ENCODE measurements at places on chromosomes 6 and 20.

DNA sequence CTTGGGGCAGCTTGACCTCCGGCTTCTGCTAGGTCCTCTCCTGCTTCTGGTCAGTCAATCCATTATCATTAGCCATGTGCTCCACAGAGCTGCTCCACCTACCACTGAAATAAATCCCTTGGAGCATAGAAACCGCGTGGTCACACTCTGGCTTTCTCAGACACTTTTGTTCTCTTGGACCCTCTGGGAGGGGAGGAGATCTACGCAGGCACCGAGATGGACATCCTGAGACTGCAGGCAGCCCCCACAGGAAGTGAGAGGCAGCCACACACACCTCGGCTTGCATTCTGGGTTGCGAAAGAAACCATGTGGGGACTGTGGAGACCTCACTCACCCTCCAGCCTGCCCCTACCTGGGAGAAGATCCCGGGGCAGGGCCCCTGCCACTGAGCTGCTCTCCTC, 79.5 kb downstream of the FYN start:
- no peak for DNase-seq

GRCh38 chr6:12717356-12717755, 789 bp downstream of the PHACTR1 start:
- peak; percentile 75 for DNase-seq

DNA sequence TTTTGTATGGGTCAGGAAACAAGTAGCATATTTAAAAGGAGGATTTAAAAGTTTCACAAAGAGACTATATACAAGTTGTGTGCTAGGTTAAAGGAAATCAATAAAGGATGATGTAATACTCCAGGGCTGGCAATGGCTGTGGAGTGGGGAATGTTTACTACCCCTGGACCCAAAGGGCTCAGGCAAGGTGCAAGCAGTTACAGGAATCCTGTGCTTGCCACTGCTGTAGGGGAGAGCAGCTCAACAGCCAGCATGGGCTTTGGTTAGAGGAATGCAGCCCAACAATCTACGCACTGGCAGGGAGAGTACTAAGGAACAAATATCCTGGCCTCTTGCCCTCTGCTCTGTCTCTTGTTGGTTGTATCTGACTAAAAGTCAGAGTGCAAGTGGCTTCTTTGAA, 1642.2 kb downstream of the KHDRBS2 start:
- DNase-seq = no peak

DNA sequence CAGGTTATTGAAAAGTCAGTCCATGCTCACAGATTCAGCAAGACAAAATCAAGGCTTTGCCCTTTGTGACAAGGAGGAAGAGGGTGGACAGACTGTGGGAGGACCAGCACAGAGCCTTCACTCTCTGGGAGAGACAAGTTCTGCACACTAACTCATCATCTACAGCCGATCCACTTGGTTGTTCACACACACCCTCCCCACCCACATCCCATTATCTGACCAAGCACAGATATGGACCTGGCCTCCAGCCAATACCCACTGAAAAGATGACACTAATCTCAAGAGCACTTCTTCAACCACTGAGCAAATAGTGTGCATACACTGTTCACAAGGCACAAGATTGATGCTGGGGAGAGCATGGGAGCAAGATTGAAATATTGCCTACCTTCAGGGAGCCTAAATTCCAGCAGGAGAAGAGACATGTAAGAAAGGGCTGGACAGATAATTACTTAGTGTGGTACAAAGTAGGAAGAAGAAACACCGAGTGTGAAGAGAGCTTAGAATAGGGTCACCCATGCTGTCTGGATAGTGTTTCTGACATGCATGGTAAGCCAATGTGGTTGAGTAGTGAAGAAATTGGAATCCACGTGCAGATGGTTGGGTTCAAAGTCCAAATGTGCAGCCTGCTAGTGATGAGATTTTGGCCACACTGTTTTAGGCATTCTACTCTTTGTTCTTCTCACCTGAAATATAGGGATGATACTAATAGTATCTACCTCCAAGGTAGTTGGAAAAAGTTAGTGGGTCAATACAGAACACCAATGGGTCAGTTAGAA, 21.7 kb upstream of the IL17A start:
- DNase-seq = no peak

DNA sequence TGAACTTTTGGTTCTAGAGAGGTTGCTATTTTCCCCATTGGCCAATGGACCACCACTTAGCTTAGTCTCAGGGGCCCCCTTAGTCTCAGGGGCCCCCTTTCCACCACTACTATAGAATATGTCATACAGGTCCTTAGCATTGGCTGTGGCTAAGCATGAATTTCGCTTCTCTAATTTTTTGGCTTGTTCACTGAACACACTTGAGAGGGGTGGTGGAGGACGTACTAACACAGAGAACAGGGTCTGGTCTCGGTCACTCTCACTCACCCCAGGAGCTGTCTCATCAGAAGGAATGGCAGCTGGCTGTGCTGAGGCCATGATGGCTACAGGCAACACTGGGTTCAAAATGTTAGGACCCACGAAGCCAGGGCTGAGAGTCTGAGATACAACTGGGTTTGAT, 30.3 kb downstream of the ZNF318 start:
- DNase-seq = no peak

- DNase-seq = no peak
These were observed 93.1 kb upstream of the TAB2 start for GRCh38 chr6:149224399-149224798.

DNA sequence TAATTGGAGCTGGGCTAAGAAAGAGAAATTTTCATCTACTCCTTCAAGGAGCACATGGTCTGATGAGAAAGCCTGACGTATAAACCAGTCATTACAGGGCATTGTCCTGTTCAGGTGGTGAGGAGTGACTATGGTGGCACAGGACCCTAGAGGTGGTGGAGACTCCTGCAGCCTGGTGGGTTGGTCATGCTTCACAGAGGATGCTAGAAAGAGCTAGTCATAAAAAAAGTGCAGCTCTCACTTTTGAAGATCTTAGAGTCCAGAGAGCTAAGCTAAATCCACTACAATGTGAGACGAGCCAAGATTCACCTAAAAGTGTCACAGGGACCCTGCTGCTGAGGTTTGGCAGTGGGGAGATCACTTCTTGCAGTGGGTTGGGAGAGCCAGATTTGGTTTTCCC, 9.8 kb upstream of the ZNF831 start:
- no peak for DNase-seq

- DNase-seq = peak; percentile 16
These were observed 1.4 kb upstream of the MAN1A1 start for GRCh38 chr6:119350952-119351372.

- DNase-seq = no peak
These were observed 58.2 kb upstream of the QKI start for GRCh38 chr6:163356324-163356723.

DNA sequence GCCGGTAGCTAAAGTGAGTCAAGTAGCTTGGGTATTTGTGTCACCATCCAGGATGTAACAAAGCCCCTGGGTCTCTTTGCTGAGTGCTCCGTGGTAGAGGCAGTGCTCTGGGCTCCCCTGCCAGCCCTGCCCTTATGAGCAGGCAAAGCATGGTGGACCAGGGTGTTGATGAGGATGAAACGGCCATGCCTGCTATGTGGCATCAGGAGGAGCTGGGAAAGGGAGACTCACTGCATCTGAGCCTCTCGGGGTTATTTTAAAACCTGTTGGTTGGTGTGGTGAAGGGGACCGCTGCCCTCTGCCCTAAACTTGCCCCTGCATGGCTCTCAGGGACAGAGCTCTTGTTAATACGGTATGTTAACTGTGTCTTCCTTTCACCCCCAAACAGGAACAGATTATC, 143.1 kb downstream of the DTNBP1 start:
- no peak for DNase-seq

- no peak for DNase-seq
These were observed 24.9 kb downstream of the SEC23B start for GRCh38 chr20:18532626-18533025.

DNA sequence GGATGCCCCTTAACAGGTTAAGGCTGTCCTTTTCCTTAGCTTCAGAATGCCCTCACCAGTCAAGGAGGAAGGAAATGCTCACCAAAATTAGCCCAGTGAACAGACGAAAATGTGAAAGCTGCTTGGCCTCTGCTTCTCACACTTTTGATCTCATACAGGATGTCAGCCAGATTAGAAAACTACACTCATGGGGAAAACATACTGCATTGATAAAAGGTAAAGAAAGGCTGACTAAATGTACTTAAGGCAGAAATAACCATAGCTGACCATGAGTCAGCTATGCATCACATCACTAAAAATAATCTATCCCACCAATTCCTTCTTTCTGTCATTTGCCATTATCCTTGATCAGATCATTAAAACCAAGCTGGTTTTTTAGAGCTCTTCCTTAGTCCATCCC, 198.4 kb upstream of the TENT5A start:
- no peak for DNase-seq

- DNase-seq = no peak
These were observed 194.9 kb downstream of the GPX5 start for GRCh38 chr6:28720357-28721231.

GRCh38 chr6:161701056-161701455, 427.2 kb upstream of the AGPAT4 start:
- DNase-seq = no peak

- no peak for DNase-seq
These were observed 3.5 kb downstream of the AKIRIN2 start for GRCh38 chr6:87698547-87699006.

- DNase-seq = no peak
These were observed 133.1 kb downstream of the ALDH8A1 start for GRCh38 chr6:134816780-134817179.

GRCh38 chr6:158839796-158840195, 20.6 kb upstream of the EZR start:
- DNase-seq = no peak

DNA sequence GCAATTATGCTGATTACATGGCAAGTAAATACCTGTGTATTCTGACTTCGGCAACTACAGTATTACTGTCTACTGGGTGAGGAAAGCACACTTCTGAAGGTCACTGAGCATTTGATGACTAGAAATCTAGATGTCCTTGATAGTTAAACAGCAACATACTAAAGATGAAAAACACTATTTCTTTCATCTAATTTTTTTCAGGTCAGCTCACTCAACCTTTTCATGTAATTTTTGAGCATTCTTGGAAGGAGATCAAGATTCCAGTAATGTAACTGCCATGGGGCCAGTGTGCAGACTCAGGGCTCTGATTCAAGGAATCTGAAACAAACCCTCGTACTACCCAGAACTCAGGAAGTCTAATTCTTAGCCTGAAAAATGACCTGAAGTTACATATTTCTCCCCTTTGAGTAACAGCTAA, 222.6 kb upstream of the TAB2 start:
- DNase-seq = no peak

Measured in COR-L47 (cell line).